ENCODE measurements at places on chromosomes 16 and 17. TPM values are rescaled to one million over a fixed set of nuclear protein-coding genes. Genes with fewer than 3 reads are reported as not detected.

Gene MSLN
- total RNA-seq, result not detected

Gene KRTAP2-2
- total RNA-seq, result not detected

Gene ZNF319
- 8.5 TPM for total RNA-seq

Gene C16orf96
- total RNA-seq, result 0.63 TPM

Gene HYDIN
- total RNA-seq, result 75.1 TPM

Gene LMF1
- 17.2 TPM for total RNA-seq

Gene TEKT5
- total RNA-seq, result 2.8 TPM

Gene DRC3
- total RNA-seq, result 5.0 TPM

Gene PMFBP1
- total RNA-seq, result 1.6 TPM

Gene GSDMA
- not detected for total RNA-seq

Gene CRISPLD2
- 1.6 TPM for total RNA-seq

Gene UQCRC2
- total RNA-seq, result 266 TPM

Gene NAGS
- total RNA-seq, result not detected

Gene MILR1
- total RNA-seq, result 1.6 TPM

Gene EFCAB13
- total RNA-seq, result 9.7 TPM

Gene EVPLL
- total RNA-seq, result not detected

Gene NEUROD2
- 116 TPM for total RNA-seq

Gene PRCD
- total RNA-seq, result 0.94 TPM
